Activated CD4-positive, alpha-beta memory T cell treated with anti-CD3 and anti-CD28 coated beads for 36 hours (primary cell): ENCODE measurements at places on chromosomes 2 and 18. TPM values are rescaled to one million over a fixed set of nuclear protein-coding genes. Genes with fewer than 3 reads are reported as not detected.

DNA sequence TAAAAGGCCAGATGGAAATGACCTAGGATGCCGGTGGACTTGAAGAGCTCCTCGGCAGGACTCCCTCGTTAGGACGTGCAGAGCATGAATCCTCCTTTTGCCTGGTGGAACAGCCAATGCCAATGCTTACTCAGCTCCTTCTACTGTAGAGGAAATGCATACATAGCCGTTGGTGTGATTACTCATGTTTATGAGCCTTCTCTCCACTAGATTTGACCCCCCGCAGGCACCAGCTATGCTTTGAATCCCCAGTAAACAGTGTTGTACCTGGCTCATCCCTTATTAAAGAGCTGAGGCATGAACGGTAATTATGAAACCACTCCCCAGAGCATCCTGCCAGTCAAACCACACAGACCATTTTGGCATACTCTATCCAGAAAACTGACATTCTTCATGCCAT lies 172.8 kb downstream of the ANTXR1 start:
- peaks cover 12% of the 10 kb centered on the region for H3K27me3 ChIP-seq
- H3K27ac ChIP-seq: no peak overlapping the region
- H3K36me3 ChIP-seq: no peaks in the 10 kb centered on the region
- no peak overlapping the region for H3K4me3 ChIP-seq
- H3K4me1 ChIP-seq: no peaks in the 10 kb centered on the region

- no peaks in the 10 kb centered on the region for H3K36me3 ChIP-seq
- H3K4me3 ChIP-seq: no peak overlapping the region
- H3K27me3 ChIP-seq: no peaks in the 10 kb centered on the region
- no peak overlapping the region for H3K27ac ChIP-seq
- peak; percentile 46 for DNase-seq
These were observed 36.0 kb downstream of the RBMS1 start for GRCh38 chr2:160457588-160457987.

DNA sequence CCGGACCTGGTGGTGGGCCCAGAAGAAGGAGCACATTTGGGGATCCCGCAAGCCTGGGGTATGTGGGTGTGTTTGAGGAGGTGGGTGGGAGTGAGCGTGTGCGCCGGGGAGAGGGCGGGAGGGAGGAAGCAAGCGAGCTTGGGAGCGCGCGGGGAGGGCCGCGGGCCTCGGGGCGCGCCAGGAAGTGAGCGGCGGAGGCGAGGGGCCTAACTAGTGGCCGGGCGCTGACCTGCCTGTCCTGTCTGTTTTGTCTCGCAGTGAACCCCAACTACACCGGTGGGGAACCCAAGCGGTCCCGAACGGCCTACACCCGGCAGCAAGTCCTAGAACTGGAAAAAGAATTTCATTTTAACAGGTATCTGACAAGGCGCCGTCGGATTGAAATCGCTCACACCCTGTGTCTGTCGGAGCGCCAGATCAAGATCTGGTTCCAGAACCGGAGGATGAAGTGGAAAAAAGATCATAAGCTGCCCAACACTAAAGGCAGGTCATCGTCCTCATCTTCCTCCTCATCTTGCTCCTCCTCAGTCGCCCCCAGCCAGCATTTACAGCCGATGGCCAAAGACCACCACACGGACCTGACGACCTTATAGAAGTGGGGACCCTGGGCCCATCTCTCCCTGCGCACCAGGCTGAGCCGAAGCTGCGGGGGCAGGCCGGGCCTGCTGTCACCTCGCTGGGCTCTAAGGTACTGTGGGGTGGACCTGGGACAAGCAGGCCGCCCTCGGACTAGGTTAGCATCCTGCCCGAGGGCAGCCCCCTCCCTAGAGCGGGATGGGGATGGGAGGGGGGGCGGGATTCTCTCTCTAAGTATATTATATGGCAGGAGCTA lies 1.2 kb downstream of the HOXD4 start:
- H3K4me3 ChIP-seq: no peak overlapping the region
- H3K36me3 ChIP-seq: peaks cover 2% of the 10 kb centered on the region
- H3K27me3 ChIP-seq: peaks cover 73% of the 10 kb centered on the region
- peaks cover 13% of the 10 kb centered on the region for H3K4me1 ChIP-seq
- DNase-seq: no peak

- H3K4me3 ChIP-seq: no peak overlapping the region
- peaks cover under 1% of the 10 kb centered on the region for H3K27me3 ChIP-seq
- no peak overlapping the region for H3K27ac ChIP-seq
- H3K4me1 ChIP-seq: peaks cover 6% of the 10 kb centered on the region
- no peak for DNase-seq
These were observed 16.2 kb downstream of the AFF3 start for GRCh38 chr2:100126201-100126600.

DNA sequence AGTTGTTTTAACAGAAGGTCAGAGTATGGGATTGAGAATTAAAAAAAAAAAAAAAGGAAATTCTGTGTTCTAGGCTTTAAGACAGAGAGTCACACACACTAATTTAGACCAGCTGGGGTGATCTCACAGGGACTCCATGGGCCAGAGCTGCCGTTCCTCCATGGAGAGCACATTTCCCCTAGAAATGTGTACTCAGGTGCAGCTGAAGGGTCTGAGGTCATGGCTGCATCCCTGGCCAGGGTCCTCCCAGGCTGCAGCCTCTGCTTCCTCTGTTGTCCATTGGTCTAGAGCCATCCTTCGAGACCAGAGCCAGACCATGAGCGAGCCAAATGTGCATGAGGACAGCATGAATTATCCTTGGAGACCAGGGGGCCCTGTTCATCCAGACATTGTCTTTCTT lies 190.1 kb upstream of the TNP1 start:
- H3K36me3 ChIP-seq: no peaks in the 10 kb centered on the region
- no peaks in the 10 kb centered on the region for H3K4me1 ChIP-seq
- peaks cover 4% of the 10 kb centered on the region for H3K27me3 ChIP-seq
- no peak overlapping the region for H3K4me3 ChIP-seq
- DNase-seq: no peak

DNA sequence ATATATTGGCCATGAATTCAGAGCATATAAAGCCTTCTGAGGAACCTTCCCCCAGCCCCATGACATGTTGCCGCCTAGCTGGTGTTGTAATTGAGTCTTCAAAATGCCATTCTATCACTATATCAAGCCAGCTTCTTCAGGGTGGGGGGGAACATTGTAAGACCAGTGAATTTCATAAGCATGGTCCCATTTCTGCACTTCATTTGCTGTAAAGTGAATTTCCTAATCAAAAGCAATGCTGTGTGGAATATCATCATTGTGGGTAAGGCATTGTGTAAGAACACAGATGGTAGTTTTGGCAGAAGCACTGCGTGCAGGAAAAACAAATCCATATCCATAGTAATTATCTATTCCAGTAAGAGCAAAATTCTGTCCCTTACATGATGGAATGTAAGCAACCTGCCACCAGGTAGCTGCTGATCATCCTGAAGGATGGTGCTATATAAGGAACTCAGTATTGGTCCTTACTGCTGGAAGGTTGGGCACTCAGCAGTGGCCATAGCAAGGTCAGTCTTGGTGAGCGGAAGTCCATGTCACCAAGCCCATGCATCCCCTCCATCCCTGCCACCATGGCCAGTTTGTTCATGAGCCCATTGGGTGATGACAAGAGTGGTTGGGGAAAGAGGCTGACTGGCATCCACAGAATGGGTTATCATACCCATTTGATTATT lies 159.4 kb downstream of the COPS8 start:
- H3K27ac ChIP-seq: no peak overlapping the region
- no peaks in the 10 kb centered on the region for H3K36me3 ChIP-seq
- no peaks in the 10 kb centered on the region for H3K4me1 ChIP-seq
- no peak for DNase-seq
- H3K4me3 ChIP-seq: no peak overlapping the region

GRCh38 chr18:11112286-11112685 lies 37.1 kb downstream of the PIEZO2 start:
- no peaks in the 10 kb centered on the region for H3K36me3 ChIP-seq
- no peak for DNase-seq
- no peaks in the 10 kb centered on the region for H3K4me1 ChIP-seq
- H3K27me3 ChIP-seq: no peaks in the 10 kb centered on the region
- no peak overlapping the region for H3K27ac ChIP-seq

DNA sequence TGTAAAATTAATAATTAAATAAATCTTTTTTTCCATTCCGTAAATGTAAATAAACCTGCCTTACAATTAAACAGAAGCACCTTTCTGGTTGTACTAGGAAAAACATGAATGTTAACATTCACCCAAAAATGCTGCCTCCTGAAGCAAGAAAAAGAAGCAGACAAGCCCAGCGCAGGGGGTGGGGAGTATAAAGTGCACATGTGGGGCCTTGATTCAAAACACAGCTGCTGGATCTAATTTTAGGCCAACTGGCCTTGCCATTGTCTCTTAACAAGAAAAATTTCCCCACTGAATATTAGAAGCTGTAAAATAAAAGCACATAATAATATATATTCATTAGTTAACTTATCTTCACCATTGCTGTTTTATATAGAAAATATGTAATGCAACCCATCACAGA lies 28.3 kb downstream of the TCF4 start:
- H3K4me1 ChIP-seq: no peaks in the 10 kb centered on the region
- no peaks in the 10 kb centered on the region for H3K36me3 ChIP-seq
- H3K4me3 ChIP-seq: no peak overlapping the region
- no peaks in the 10 kb centered on the region for H3K27me3 ChIP-seq
- DNase-seq: no peak

The TFPI gene
- not detected for total RNA-seq

The CNTNAP5 gene
- not detected for total RNA-seq

The ASIC4 gene
- not detected for total RNA-seq

The SCYGR4 gene
- total RNA-seq: not detected
